NCI-H1436 (cell line): ENCODE measurements at places on chromosomes 2 and 18.

DNA sequence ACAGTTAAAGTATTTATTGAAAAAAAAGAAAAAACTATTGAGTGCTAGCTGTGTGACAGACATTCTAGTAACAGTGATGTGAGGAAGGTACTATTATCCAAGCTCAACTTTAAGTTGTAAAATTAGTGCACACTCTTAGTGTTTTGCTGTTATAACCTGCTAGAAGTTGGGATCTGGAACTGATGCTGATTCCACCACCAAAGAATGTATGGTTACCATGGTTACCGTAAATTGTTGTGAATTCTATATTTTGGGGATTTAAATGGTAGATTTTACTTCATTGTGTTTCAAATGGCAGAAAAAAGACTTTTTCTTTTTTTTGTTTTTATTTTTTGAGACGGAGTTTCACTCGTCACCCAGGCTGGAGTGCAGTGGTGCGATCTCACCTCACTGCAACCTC, 5.3 kb downstream of the AGFG1 start:
- no peak for DNase-seq

- no peak for DNase-seq
Measured at GRCh38 chr2:206213514-206213845, 53.8 kb downstream of the EEF1B2 start.

GRCh38 chr18:74724186-74724585, 126.5 kb downstream of the ZNF407 start:
- DNase-seq = no peak

DNA sequence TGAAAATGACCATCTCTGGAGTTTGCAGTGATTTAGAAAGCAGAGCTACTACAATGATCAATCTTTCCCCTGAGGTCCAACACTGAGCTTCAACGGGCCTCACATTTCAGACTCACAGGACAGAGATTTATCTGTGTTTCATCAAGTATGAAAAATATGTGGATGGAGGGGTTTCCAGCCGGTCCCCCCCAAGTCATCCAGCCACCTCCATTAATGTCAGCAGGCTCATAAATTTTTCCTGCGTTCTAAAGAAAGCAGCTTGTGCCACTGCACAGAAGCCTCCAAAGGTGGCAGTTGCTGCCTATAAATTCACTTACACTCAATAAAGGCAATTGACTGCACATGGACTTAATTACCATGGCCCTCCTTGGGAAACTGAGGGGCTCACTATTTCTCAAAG, 117.4 kb upstream of the ACKR3 start:
- DNase-seq = no peak

DNA sequence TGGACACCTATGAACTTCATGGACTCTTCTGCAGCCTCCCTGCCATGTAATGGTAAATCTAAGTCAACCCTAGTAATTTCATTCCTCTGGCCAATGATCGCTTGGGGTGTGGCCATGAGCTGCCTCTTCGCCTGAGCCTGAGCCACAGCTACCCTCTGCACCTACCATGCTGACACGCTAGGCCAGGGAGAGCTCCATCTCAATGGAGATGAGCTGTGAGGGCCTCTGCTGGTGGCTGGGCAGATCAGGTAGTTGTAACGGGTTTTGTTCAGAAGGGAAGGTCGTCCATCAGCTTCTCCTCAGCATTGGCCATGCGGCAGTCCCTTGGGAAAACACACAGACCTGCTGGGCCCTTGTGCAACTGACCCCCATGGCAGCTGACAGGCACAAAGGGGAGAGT, 24.4 kb downstream of the MPHOSPH10 start:
- DNase-seq = no peak

DNA sequence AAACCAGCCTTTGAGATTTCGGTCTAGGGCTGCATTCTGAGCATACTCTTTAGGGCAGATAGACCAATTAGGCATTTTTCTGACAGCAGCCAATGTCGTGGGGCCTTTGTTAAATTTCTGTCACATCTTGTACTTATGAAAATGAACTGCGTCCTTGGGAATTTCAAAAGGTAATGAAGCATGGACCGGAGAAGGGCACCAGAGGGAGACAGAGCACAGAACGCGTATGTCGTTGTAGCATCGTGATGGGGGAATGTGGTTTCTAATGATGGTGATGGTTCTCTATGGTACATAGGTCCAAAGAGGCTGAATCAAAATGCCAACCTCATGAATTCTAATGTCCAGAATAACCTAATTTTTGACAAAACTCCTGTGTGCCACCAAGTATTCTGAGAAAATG, 483.9 kb upstream of the CRIM1 start:
- DNase-seq = no peak

DNA sequence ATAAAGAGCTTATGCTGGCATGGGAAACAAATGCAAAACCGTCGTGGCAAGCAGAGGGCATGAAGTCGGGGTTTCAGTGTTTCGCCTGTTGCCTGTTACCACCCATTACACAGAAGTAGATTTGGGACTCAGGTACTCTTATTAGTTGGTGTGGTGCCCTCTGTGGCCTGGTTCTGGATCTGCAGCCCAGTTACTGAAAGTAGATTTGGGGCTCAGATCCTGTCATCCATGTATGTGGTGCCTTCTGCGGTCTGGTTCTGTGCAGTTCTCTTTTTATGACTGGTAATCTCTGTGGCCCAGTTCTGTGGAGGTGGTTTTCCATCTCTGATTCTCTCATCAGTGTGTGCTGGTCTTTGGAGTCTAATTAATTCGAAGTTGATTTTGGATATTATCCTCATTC, 45.2 kb downstream of the ADNP2 start:
- DNase-seq = no peak

- DNase-seq = no peak
Measured at GRCh38 chr2:229169751-229170150, 101.3 kb downstream of the PID1 start.
